ENCODE measurements at places on chromosomes 5 and 9. TPM values are rescaled to one million over a fixed set of nuclear protein-coding genes. Genes with fewer than 3 reads are reported as not detected.

- no peak overlapping the region for H3K4me3 ChIP-seq
- H3K27ac ChIP-seq: no peak overlapping the region
- peaks cover under 1% of the 10 kb centered on the region for H3K27me3 ChIP-seq
- no peak for DNase-seq
- H3K36me3 ChIP-seq: no peaks in the 10 kb centered on the region
- H3K4me1 ChIP-seq: no peaks in the 10 kb centered on the region
Observed at GRCh38 chr5:152514827-152515397, 109.8 kb upstream of the NMUR2 start.

DNA sequence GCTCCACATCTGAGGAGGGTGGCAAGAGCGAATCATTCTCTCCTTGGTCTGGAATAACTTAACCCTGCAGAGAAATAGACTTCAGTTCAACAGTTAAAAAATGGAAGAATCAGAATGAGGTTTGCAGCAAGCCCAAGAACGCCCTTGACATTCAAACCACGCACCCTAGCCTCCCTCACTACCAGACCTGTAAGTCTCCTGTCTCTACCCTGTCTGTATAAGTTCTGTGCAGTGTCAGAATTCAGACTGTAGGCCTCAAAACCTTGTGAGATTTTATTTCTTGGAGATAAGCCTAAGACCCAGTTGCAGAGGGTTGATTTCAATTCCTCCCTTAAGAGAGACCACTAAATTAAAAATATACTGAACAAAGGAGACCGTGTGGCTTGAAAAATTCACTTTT, 35.8 kb upstream of the PLPP1 start:
- H3K27ac ChIP-seq: no peak overlapping the region
- H3K27me3 ChIP-seq: no peaks in the 10 kb centered on the region
- H3K4me3 ChIP-seq: no peak overlapping the region
- peaks cover 2% of the 10 kb centered on the region for H3K4me1 ChIP-seq
- no peaks in the 10 kb centered on the region for H3K36me3 ChIP-seq
- DNase-seq: no peak

GRCh38 chr9:90515510-90515909, 127.1 kb downstream of the DIRAS2 start:
- H3K36me3 ChIP-seq: no peaks in the 10 kb centered on the region
- H3K4me1 ChIP-seq: no peaks in the 10 kb centered on the region
- no peak for DNase-seq
- peaks cover 2% of the 10 kb centered on the region for H3K27me3 ChIP-seq
- H3K4me3 ChIP-seq: no peak overlapping the region

MED22 gene
- polyA plus RNA-seq: 20.6 TPM

DNA sequence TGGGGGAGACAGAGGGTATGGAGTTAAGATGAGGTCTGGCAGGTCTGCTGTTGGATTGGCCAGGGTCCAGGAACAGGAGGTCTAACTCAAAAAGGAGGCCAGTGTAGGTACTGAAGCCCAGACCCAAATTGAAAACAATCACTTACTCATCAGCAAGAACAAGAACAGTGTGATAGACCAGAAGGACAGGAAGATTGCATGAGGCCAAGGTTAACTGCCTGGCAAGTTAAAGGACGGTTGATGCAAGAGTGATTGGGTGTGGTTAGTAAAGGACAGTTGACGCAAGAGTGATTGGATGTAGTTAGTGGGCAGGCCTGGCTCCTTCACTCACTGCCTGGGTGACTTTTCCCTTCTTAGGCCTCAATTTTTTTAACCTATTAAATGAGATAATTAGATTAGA, 132.6 kb downstream of the PDZD2 start:
- no peaks in the 10 kb centered on the region for H3K4me1 ChIP-seq
- H3K36me3 ChIP-seq: no peaks in the 10 kb centered on the region
- H3K27me3 ChIP-seq: no peaks in the 10 kb centered on the region
- no peak overlapping the region for H3K4me3 ChIP-seq

DNM1 gene
- not detected for polyA plus RNA-seq

LCP2 gene
- 119 TPM for polyA plus RNA-seq

ARID3C gene
- not detected for polyA plus RNA-seq

FRMPD1 gene
- not detected for polyA plus RNA-seq

PCDH12 gene
- 0.07 TPM for polyA plus RNA-seq

DNA sequence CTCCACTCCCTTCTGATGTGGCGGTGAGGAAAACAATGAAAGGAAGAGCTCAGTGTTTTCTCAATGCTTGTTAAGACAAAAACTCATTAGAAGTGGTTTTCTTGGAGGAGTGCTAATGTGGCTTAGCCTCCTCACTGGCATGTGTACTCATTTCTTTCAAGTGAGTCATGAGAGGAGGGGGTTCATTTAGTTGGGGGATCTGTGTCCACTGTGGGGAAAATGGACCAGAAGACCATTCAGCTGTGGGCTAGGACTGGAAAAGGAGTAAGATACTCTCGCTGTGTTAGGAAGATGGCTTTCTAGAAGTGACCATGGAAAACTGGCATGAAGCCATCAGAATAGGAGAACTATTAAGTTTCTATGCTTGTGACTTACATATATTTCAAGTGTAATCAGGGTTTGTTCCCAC, 23.5 kb downstream of the KLF9 start:
- H3K27me3 ChIP-seq: no peaks in the 10 kb centered on the region
- H3K4me3 ChIP-seq: peak overlapping the region; percentile 79
- no peak for DNase-seq
- peaks cover 90% of the 10 kb centered on the region for H3K4me1 ChIP-seq
- H3K36me3 ChIP-seq: peaks cover 15% of the 10 kb centered on the region
- H3K27ac ChIP-seq: peak overlapping the region; percentile 74

- no peaks in the 10 kb centered on the region for H3K4me1 ChIP-seq
- H3K36me3 ChIP-seq: no peaks in the 10 kb centered on the region
- H3K4me3 ChIP-seq: no peak overlapping the region
- DNase-seq: no peak
Observed at GRCh38 chr5:67636091-67636490, 439.5 kb upstream of the CD180 start.

GRCh38 chr9:124218438-124218982, 39.2 kb upstream of the NEK6 start:
- H3K36me3 ChIP-seq: no peaks in the 10 kb centered on the region
- no peak overlapping the region for H3K4me3 ChIP-seq
- H3K27me3 ChIP-seq: no peaks in the 10 kb centered on the region

DNA sequence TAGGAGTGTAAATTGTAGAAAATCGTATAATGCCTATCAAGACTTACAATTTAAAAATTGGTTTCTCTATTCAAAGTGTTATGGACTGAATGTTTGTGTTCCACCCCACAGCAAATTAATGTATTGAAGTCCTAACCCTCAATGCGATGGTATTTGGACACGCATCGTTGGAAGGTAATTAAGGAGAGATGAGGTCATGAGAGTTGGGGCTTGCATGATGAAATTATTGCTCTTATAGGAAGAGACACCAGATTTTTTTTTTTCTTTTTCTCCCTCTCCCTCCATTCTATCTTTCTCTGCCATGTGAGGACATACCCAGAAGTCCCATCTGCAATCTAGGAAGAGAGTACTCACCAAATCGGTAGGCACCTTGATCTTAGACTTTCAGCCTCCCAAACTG, 189.2 kb downstream of the MAN2A1 start:
- H3K36me3 ChIP-seq: no peaks in the 10 kb centered on the region
- H3K27me3 ChIP-seq: no peaks in the 10 kb centered on the region
- DNase-seq: no peak
- peaks cover 55% of the 10 kb centered on the region for H3K4me1 ChIP-seq

SLC35D2 gene
- polyA plus RNA-seq: 17.0 TPM

- no peak overlapping the region for H3K27ac ChIP-seq
- no peak for DNase-seq
- peaks cover 16% of the 10 kb centered on the region for H3K4me1 ChIP-seq
- peaks cover 100% of the 10 kb centered on the region for H3K36me3 ChIP-seq
- H3K27me3 ChIP-seq: no peaks in the 10 kb centered on the region
- H3K4me3 ChIP-seq: no peak overlapping the region
Observed at GRCh38 chr9:89356782-89357181, 38.5 kb downstream of the SECISBP2 start.

C5orf52 gene
- not detected for polyA plus RNA-seq

- peak overlapping the region; percentile 79 for H3K4me3 ChIP-seq
- H3K4me1 ChIP-seq: peaks cover 53% of the 10 kb centered on the region
- no peaks in the 10 kb centered on the region for H3K27me3 ChIP-seq
- H3K27ac ChIP-seq: peak overlapping the region; percentile 98
Observed at GRCh38 chr5:157216391-157217142, 35.9 kb downstream of the ITK start.

GRCh38 chr5:126479810-126480209, 56.6 kb downstream of the GRAMD2B start:
- H3K4me1 ChIP-seq: no peaks in the 10 kb centered on the region
- no peaks in the 10 kb centered on the region for H3K27me3 ChIP-seq
- H3K36me3 ChIP-seq: peaks cover 21% of the 10 kb centered on the region
- no peak overlapping the region for H3K4me3 ChIP-seq

ZNF879 gene
- polyA plus RNA-seq: 2.5 TPM

GRCh38 chr9:97504381-97505216, 3.1 kb downstream of the TMOD1 start:
- peaks cover 5% of the 10 kb centered on the region for H3K36me3 ChIP-seq
- DNase-seq: no peak
- H3K27ac ChIP-seq: no peak overlapping the region
- H3K27me3 ChIP-seq: peaks cover 38% of the 10 kb centered on the region
- peaks cover 9% of the 10 kb centered on the region for H3K4me1 ChIP-seq

GRCh38 chr9:14573319-14573718, 119.9 kb downstream of the ZDHHC21 start:
- DNase-seq: no peak
- H3K4me1 ChIP-seq: no peaks in the 10 kb centered on the region
- no peak overlapping the region for H3K4me3 ChIP-seq
- peaks cover 14% of the 10 kb centered on the region for H3K36me3 ChIP-seq
- no peak overlapping the region for H3K27ac ChIP-seq
- peaks cover 17% of the 10 kb centered on the region for H3K27me3 ChIP-seq

IFNB1 gene
- polyA plus RNA-seq: not detected

LCN15 gene
- not detected for polyA plus RNA-seq

DNA sequence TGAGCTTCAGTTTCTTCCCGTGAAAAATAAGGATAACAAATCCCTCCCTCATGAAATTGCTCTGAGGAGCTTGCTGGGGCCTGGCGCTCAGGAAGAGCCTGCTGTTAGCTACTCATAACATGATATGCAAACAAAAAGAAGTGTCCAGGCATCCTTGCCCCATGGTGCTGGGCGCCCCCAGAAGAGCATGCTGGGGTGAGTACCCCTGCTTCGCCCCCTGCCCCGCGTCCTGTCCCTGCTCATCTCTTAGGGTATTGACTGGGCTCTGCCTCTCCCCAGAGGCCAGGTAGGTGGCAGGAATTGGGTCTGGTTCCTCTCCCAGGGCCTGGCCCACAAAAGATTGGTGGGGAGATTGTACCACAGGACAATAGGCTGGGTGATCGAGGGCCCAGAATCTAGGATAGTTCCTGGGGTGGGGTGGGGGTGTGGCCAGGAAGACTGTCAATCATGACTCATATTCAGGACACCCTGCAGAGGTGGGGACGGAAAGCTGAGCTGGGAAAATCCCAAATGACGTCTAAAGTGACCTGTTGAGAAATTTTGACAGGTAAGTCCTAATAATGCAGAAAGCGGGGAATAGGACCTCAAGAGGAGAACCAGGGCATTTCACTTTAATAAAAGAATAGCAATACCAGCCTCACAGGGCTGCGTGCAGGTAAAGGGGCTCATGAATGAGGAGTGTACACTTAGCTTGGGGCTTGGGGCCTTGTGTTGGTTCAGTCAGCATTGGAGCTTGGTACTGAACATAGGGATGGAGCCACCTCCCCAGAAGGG, 8.9 kb downstream of the PITX1 start:
- H3K27me3 ChIP-seq: peaks cover 39% of the 10 kb centered on the region
- no peak for DNase-seq
- H3K4me1 ChIP-seq: peaks cover 10% of the 10 kb centered on the region
- no peak overlapping the region for H3K4me3 ChIP-seq
- peaks cover 3% of the 10 kb centered on the region for H3K36me3 ChIP-seq

DNA sequence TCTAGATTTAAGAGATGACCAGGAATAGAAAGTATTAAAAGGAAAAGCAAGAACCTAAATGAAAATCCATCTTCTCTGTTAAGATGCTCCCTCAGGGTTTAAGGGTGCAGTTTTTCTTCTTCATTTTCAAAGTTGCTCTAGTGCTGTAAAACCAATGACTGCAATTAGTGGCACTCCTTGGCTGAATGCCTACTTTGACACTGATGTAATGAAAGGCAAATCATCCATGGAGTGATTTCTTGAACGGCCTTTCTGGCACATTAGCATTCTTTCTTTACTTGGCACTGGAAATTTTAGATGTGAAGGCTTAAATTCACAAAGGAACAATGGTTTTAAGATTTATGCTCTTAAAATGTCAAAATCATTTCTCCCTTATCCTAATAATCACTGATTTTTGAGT, 19.3 kb upstream of the ISCA1 start:
- no peak for DNase-seq
- H3K4me1 ChIP-seq: peaks cover 23% of the 10 kb centered on the region
- no peaks in the 10 kb centered on the region for H3K27me3 ChIP-seq
- H3K4me3 ChIP-seq: no peak overlapping the region

DNA sequence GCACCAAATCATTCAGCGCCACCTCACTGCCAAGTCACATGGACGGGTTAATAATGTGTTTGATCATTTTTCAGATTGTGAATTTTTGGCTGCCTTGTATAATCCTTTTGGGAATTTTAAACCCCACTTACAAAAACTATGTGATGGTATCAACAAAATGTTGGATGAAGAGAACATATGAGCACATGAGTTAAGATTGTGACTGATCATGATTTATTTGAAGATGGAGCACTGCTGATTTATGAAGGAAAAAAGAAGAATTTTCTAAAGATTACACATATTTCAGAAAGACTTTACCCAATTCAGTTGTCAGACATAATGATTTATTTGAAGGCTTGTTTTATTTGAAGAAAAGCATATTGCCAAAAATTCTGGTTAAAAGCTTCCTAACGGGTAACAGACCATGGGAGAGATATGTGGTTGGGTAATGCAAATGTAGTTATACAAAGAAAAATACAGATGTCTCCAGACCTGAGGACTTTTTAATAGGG, 37.4 kb downstream of the TNFAIP8 start:
- H3K36me3 ChIP-seq: peaks cover 31% of the 10 kb centered on the region
- no peak overlapping the region for H3K4me3 ChIP-seq
- H3K4me1 ChIP-seq: peaks cover 96% of the 10 kb centered on the region
- DNase-seq: no peak
- H3K27ac ChIP-seq: no peak overlapping the region

GRCh38 chr5:27639005-27639612, 600.7 kb upstream of the CDH9 start:
- H3K27ac ChIP-seq: no peak overlapping the region
- H3K27me3 ChIP-seq: no peaks in the 10 kb centered on the region
- no peak overlapping the region for H3K4me3 ChIP-seq

GRCh38 chr5:1315709-1316587, 21.1 kb upstream of the TERT start:
- peak; percentile 60 for DNase-seq
- peaks cover 68% of the 10 kb centered on the region for H3K4me1 ChIP-seq
- peak overlapping the region; percentile 93 for H3K4me3 ChIP-seq
- peaks cover 5% of the 10 kb centered on the region for H3K36me3 ChIP-seq

GRCh38 chr5:82354543-82354942, 76.4 kb upstream of the RPS23 start:
- no peaks in the 10 kb centered on the region for H3K27me3 ChIP-seq
- no peak overlapping the region for H3K27ac ChIP-seq
- no peak overlapping the region for H3K4me3 ChIP-seq
- DNase-seq: no peak
- H3K36me3 ChIP-seq: no peaks in the 10 kb centered on the region

- no peak overlapping the region for H3K4me3 ChIP-seq
- no peak overlapping the region for H3K27ac ChIP-seq
- H3K36me3 ChIP-seq: peaks cover 73% of the 10 kb centered on the region
Observed at GRCh38 chr5:150443242-150444075, 6.1 kb downstream of the RPS14 start.

ANKRD18A gene
- not detected for polyA plus RNA-seq

GRCh38 chr9:13450723-13451122, 171.2 kb upstream of the MPDZ start:
- H3K4me1 ChIP-seq: no peaks in the 10 kb centered on the region
- H3K4me3 ChIP-seq: no peak overlapping the region
- H3K27ac ChIP-seq: no peak overlapping the region
- H3K27me3 ChIP-seq: no peaks in the 10 kb centered on the region
